Cortex of kidney (tissue), 1 donor: ENCODE measurements at places on chromosomes 2 and 18.

DNA sequence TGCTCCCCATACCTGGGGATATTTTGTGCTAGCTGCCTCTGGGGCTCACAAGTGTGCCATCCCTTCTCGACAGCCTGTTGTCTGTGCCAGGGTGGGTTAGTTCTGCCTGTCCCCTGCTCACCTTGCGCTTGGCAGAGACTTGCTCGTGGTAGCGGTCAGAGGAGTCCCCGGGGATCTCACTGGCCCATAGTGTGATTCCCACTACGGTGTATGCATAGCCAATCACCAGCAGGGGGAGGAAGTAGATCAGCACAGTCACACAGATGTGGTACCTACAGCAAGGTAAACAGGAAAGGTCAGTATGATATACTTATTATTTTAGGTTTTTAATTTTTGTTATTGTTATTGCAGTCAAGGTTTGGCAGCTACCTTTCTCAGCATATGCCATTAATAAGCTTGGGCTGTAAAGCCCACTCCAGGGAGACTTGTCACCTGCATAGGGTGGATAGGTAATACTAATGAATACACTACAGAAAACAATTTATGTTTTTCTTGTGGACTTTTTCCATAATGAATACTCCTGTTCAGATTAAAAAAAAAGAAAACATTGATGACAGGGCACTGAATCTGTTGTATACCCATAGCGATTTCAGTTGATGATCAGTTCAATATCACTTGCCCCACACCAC, 95.2 kb downstream of the POLE4 start:
- no peak for DNase-seq

GRCh38 chr2:210654091-210654490, 97.7 kb downstream of the CPS1 start:
- DNase-seq, result no peak

- DNase-seq, result no peak
These were observed 2111.5 kb upstream of the PIK3C3 start for GRCh38 chr18:39843546-39843945.

DNA sequence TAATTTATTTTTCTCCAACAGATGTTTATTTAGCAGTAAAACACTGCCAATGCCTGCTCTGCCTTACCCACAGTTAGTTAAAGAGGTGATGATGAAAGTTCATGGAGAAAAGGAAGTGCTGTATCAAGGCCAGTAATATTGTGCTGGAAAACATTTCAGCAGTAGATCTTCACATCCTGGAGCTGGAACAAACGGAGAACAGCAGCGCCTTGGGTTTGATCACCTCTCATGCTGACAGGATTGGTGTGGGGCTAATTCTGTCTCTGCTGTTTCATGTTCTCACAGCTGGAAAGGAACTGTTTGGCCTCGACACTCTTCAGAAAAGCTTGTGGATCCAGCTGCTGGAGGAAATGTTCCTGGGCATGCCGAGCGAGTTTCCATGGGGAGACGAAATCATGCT, 61.5 kb upstream of the RPE start:
- no peak for DNase-seq

DNA sequence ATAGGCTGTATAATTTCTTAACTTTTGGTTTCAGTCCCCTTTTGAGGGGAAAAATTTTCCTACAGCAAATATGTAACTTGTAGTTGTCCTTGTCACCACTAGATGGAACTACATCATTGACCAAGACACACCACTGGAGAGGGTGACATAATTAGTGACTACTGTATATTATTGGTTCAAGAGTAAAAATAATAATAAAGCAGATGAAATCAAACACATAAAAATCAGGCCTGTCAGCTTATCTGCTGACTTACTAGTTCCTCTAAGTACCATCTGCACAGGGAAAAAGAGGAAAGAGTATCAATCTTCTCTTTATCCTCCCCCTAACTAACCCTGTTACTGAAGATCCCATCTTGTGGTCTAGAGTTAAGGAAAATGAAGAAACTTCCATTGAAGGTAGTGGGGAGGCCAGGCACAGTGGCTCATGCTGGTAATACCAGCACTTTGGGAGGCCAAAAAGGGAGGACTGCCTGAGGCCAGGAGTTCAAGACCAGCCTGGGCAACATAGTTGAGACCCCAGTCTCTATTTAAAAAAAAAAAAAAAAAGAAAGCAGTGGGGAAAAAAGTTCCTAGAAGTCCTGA, 29.6 kb upstream of the ENOSF1 start:
- no peak for DNase-seq

GRCh38 chr2:101842471-101842870, 145.0 kb downstream of the MAP4K4 start:
- DNase-seq, result no peak

DNA sequence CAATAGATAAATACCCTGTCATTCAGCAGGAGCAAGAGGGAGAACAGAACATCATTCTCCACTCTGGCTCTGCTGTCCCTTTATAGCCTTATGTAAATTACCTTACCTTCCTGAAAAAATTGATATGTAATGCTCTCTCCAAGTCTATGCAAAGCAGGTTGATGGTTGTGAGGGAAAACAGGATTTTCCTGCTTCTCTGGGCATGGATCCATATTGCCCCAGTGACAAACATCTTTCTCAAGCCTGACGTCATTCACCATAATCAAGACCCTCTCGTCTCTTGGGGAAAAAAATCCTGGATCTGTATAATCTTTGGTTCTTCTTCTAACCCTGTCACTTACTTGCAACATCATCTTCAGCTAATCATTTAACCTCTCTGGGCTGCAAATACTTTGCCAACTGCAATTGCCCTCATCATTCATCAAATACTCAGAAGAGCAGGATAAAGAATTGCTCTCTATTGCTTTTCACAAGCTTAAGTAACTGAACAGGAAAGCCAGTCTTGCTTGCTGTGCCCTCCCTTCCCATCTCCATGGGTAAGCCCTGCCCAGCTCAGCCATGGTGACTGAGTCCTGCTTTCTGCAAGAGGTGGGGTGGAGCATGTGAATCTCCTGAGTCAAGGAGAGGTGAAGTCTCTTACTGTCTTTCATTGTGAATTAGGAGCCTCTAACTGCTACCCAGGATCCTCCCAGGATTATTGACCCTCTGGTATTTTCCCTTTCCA, 123.7 kb upstream of the KLF7 start:
- DNase-seq, result no peak

GRCh38 chr2:65372619-65373018, 59.8 kb downstream of the SPRED2 start:
- no peak for DNase-seq

GRCh38 chr2:5022061-5022460, 670.1 kb upstream of the SOX11 start:
- no peak for DNase-seq
